ENCODE measurements at places on chromosomes 2 and 18.
A peak's percentile ranks its signal among the peaks of the same experiment; 100 is the strongest.

GRCh38 chr2:150413910-150414309, 73.6 kb downstream of the RND3 start:
- no peak for DNase-seq

DNA sequence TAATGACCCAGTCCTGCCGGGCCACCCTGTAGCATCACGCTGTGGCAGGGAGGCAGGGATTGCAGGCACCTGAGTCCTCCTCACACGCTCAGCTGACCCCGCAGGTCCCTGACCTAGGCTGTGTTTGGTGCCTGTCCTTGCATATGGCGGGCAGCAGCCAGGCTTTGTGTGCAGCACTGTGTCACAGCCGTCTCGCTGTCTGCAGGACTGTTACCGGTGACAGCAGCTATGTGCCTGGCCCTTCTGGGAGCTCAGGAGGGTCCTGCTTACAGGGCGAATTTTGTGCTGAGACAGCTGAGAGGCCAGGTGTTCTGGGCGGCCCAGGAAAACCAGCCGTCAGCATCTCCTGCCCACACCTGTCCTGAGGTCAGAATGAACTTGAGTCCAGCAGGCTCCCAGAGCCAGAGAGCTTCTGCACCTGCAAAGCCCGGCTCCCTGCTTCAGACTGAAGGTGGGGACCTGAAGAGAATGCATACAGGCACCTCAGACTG, 10.4 kb upstream of the ARID5A start:
- DNase-seq = no peak

DNA sequence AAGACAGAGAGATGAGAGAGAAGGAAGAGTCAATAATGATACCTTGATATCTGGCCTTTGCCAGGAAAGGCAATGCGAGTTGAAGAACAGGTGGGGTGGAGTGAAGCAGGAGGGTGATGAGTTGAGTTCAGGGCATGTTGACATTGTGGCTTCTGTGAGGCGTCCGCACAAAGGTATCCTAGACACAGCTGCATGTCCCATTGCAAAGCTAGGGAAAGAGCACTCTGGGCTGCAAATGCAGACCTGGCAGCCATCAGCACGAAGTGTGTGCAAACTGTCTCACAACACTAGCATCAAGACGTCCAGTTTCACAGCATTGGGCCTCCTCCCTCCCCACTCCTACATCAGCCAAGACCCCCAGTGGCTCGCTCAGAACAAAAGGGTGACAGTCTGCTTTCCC, 36.1 kb downstream of the TEX51 start:
- DNase-seq = peak; percentile 83

DNA sequence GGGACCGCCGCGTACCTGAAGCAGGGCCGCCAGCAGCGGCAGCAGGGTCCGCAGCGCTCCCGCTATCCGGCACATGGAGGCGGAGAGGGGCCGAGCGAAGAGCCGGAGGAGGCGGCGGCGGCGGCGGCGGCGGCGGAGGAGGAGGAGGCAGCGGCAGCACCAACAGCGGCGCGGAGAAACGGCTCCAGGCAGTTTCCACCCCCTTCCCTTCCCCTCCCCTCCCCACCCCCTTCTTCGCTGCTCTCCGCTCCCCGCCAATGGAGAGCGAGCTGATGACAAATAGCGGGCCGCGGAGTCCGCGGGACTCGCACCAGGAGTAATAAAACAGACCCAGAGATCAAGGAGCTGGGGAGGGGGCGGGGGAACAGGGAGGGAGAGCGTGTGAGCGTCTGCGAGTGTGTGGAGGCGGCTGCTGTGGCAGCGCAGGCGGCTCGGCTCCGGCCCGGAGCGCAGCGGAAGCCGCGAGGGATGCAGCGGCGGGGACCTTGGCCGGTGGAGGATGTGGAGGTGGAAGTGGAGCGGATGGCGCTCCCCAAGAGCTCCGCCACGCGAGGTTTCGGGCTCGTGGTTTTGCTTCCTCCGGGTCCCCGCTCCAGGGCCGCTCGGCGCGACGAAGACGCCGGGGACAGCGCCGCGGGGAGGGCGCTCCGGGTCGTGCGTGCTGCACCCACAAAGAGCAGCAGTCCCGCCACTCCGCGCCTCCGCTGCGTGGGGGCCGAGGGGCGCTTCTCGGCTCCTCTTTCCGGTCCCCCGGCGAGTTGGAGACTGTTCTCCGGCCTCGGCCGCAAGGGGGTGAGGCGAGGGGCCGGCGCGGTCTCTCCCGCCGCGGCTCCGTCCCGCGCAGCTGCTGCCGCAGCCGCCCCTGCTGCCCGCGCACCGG, at the start of gene CDH2:
Gene CDH2, minus strand, starts transcription at position 183 of the 880 bp plus-strand sequence. Its CDS starts 108 bp downstream, at position 75.
- DNase-seq = peak; percentile 82

DNA sequence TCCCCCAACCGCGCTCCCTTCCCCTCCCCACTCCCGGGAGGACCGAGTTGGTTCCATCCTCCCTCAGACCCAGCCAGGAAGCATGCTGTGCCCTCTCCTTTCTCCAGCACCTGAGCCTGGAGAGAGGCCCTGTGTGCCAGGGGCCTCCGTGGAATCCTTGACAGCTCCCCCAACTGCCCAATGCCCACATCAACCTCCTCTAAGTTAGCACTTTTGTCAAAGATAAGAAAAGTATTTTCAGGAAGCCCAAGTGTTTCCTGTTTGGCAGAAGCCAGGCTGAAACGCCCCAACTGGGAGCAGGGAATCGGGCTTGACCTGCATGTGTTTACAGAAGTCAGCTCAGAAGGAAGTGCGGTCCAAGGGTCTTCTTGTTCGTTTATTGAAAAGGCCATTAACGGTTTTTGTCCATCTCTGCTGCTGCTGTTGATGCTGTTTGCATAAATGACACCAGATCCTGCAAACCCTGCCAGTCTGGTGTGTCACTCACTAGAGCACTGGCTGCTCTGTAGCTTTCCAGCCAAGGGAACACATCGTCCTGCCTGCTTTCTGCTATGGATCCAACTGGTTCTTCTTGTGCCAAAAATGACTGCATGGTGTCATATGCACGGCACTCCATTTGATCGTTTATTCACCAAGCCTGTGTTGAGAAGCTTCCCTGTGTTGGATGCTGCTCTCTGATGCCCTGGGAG, 35.4 kb upstream of the COL6A3 start:
- no peak for DNase-seq

GRCh38 chr2:176128982-176129796, at the start of gene HOXD8:
Gene HOXD8 (plus strand): TSS chr2:176129705. CDS start chr2:176130367, 662 bp downstream.
- peak; percentile 80 for DNase-seq

GRCh38 chr2:223971-224760, 39.7 kb downstream of the SH3YL1 start:
- DNase-seq = no peak

DNA sequence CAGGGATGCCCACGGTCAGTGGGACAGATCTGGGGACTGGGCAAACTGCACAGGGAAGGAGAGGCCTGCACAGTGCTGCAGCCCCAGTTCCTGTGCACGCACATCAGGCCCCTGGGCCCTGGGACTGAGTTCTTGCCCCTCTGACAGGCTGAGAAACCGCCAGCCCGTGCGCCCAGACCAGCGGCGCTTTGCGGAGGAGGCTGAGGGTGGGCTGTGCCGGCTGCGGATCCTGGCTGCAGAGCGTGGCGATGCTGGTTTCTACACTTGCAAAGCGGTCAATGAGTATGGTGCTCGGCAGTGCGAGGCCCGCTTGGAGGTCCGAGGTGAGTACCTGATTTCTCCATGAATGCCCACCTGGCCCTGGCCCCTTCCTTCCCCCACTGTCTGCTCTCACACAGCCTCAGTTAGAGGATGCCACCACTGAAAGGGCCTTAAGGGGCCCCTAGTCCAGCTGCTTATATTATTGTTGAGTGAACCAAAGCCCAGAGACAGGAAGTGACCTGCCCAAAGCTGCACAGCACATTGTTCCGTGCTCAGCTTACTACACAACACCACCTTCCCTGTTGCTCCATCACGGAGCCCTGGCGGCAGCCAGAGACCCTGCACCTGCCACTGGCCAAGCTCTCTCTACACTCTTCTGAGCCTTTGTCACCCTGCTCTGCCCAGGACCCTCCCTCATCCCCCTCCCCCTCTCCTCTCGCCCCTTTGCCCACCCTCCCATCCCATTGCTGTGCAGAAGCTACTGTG, 29.8 kb downstream of the SPEG start:
- DNase-seq = no peak

DNA sequence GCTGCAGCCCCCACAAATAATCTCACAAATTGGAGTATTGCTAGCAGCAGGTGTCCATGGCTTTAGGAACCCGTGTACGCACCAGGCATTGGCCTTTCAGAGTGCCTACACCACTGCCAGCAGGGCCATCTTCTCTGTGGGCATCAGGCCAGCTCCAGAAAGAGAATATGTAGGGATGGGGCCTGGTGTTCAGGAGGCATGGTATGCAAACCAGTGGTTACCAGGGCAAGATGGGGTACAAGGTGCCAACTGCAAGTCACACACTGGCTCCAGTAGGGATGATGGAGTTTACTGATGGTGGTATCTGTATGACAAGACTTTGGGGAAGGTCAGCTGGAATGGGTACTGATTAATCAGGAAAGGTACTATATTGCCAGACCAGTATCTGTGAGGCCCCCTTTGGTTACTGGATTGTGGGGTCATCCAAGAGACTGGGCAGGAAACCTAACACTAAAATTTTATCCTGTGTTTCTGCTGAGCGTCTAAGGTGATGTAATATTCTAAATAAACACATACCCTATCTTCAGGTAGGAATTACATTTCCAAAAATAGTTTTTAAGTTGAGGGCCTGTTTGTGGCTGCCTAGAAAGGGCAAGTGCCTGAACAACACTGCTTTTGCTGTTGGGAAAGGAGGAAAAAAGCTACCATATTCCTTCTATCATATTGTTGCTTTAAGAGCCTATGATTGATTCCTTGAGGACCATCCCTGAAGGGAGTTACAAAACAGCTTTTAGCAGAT, 9.0 kb downstream of the CNOT9 start:
- DNase-seq = no peak

- DNase-seq = no peak
Observed at GRCh38 chr2:217901835-217902378, 100.9 kb downstream of the TNS1 start.

GRCh38 chr18:27120246-27120645, 64.9 kb downstream of the CHST9 start:
- no peak for DNase-seq

GRCh38 chr18:75439348-75439747, 11.8 kb upstream of the SMIM21 start:
- DNase-seq = peak; percentile 15

DNA sequence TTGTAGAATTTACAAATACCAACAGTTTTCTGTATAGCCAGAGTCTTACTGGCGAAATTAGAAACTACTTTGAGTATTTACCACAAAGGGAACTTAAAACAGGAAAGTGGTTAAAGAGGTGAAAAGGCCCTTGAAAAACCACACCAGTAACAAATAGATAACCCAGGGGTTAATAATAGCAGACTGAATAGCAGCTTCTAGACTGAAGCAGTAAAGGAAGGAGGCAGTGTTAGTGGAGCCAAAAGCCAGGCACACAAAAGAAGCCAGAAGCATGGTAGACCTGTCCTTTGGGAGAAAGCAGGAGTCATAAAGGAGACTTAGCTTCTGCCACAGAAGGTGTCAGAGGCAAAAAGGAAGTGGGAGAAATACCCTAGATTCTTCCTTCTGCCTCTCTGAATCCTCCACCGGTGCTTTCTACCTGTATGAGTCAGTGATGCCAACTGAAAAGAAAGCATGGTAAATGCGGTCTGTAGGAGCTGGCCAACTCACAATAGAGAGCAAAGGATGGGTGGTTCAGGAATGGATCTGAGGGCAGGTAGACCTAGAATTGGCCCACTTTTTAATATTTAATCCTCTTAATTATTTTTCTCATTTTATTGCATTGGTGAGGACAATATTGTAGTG, 97.3 kb downstream of the ARL6IP6 start:
- DNase-seq = no peak

DNA sequence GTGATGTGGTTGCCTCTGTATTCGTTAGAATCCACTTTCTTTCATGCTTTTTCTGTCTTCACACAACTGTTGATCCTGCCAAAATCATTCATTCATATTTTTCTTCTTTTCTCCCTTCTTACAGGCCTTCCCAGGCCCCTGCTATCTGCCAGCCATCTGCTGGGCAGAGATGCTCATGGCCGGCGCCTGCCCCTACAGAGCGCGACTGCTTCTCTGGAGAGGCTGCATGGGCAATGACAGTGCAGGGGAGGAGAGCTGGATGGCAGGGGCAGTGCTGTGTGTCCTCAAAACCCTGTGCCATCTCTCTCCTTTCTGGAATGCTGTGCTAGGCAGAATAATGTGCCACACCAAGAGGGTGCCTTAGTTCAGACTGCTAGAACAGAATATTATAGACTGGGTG, 125.2 kb downstream of the INHBB start:
- no peak for DNase-seq

GRCh38 chr2:149849591-149849990, 262.0 kb upstream of the MMADHC start:
- DNase-seq = no peak

GRCh38 chr2:7673853-7674252, 756.6 kb downstream of the RNF144A start:
- DNase-seq = no peak

- no peak for DNase-seq
Observed at GRCh38 chr2:156890529-156891148, 366.9 kb upstream of the GALNT5 start.

GRCh38 chr2:239344857-239345216, 56.0 kb downstream of the HDAC4 start:
- peak; percentile 78 for DNase-seq

DNA sequence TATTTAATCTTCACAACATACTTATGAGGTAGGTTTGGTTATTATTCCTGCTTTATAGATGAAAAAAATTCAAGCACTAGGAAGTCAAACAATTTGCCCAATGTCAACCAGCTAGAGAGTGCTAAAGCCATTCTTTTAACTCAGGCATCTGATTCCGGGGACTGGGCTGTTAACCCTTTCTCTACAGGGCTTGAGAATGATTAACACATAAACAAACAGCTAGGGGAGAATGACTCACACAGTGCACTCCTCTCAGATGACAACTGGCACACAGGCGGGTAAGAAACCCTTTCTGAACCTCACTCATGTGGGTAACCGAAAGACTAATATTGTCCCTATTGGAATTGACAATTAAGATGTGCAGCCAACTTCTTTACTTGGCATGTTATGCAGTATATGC, 86.3 kb upstream of the FSHR start:
- DNase-seq = no peak

DNA sequence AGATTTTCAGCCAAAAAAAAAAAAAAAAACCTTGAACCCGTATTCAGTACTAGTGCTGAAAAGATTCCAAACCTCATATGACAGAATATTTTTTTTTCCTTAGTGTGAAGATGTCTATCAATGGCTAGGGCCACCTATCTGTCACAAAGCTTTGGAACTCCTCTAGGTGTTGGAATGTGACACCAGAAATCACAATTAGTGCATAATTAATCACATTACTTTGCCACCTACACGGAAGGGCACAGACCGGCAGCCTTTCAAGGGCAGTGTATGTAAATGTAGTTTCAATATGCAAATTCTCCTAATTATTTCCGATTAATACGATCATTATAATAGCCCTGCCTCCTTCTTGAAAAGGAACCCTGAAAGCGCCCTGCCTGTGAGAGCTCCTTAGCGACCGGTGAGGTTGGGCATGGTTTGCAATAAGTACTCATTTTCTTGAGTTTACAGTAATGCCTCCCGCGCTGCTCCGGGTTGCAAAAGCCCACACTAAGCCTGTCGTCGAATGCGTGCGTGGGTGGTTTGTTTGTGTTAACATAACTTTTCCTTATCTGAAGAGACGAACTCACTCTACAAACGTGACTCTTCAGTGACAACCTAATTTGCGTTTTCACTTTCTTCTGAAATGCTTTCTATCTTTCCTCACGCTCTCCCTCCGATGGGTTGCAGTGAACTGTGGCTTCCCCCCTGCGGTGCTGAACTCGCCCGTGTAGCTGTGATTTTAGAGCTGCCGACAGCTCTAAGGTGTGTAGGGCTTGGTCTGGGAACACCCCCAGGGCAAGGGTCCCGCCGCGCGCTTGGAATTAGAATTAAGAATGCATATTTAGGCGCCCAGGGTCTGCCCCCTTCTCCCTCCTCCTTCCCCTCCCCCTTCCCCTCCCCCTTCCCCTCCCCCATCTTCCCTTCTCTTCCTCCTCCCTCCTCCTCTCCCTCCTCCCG, 765 bp upstream of the ID2 start:
- peak; percentile 73 for DNase-seq

All from DMS153 (cell line).